Stimulated activated naive CD8-positive, alpha-beta T cell treated with anti-CD3 and anti-CD28 coated beads, Interleukin-15, Interleukin-2, amounts not matched to agents 100 U/mL and 50 U/mL, for 24 hours (primary cell): ENCODE measurements at places on chromosomes 13 and 19.

DNA sequence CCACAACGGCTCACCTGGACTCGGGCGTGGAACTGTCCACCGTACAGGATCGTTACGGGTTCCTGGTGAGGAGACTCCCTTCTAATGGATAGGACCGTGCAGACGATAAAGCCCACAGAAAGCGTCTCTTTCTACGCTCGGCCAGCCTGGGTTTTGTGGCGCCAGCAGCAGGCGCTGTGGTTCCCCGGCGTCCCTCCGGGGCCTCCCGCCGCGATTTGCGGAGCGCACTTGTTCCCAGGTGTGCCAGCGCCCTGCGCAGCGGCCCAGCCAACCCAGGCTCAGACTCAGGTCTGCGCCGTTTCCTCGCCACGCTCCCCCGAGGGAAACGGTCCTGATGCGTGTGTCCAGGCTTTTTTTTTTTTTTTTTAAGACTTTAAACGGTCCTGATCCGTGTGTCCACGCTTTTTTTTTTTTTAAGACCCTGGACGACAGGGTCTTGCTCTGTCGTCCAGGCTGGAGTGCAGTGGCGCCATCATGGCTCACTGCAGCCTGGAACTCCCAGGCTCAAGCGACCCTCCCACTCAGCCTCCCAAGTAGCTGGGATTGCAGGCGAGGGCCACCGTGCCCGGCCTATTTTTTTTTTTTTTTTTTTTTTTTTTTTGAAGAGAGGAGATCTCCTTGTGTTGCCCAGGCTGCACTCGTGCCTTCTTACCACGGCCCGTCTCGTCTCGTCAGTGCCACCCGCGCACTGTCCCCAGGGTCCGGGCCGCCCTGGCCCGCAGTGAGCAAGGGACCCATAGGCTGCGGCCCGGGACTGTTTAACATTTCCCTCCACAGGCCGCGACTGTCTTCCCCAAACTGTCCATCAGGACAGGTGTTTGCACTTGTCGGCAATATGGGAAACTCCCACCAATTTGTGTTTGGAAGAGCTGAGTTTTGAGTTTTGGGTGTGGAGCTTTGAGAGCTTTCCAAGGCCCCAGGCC, 23.8 kb downstream of the GJA3 start:
- DNase-seq: peak; percentile 62

DNA sequence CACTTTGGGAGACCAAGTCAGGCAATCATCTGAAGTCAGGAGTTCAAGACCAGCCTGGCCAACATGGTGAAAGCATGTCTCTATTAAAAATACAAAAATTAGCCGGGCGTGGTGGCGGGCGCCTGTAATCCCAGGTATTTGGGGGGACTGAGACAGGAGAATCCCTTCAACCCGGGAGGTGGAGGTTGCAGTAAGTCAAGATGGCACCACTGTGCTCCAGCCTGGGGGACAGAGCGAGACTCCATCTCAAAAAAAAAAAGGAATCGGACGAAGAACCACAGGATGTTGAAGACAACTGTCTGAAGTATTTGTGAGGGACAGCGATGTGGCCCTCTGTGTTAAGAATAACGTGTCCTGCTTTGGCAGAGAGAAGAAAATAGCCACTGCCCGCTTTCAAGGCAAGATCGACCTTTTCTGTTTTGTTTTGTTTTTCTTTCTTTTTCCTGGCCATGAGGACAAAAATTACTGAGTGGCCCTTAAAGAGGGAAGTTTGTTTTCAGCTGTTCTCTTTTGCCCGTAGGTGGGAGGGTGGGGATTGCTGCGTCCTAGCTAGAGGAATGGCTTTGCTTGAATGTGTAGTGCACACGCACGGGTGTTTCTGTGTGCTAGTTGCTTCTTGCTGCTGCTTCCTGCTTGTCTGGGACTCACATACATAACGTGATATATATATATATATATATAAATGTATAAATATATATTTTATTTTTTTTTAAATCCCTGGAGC, 6.2 kb upstream of the PRKCG start:
- no peak for DNase-seq

DNA sequence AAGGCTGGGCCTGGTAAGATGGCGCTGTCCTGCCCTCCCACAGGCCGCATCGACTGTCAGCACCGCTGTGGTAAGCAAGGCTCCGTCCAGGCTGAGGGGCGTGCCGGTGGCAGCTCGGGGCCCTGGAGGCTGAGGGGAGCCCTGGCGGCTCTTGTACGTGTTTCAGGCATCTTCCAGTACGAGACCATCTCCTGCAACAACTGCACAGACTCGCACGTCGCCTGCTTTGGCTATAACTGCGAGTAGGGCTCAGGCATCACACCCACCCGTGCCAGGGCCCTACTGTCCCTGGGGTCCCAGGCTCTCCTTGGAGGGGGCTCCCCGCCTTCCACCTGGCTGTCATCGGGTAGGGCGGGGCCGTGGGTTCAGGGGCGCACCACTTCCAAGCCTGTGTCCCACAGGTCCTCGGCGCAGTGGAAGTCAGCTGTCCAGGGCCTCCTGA, 1.2 kb downstream of the IZUMO4 start:
- no peak for DNase-seq

DNA sequence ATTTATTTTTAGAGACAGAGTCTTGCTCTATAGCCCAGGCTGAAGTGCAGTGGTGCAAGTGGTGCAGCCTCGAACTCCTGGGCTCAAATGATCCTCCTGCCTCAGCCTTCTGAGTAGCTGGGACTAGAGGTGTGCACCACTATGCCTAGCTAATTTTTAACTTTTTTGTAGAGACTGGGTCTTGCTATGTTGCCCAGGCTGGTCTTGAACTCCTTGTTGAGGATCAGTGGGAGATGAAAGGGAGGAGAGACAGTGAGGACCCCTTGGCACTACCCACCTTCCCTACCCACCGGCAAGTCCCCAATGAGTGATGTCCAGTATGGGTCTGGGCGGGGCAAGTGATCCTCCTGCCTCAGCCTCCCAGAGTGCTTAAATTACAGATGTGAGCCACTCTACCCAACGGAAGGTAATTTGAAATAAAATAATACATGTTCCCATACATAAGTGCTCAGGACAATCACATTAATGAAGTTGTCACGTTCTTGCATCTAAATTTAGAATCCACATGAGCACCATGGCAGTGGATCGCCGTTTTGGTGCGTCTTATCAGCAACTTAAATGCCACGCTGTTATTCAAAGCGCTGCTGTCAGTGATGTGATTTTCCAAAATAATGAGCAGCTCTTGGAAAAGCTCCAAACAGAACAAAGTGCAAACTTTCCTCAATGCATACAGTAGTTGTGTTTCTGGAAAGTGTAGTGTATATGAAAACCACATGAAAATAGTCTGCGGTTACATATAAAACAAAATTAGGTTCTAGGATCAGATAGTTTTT, 5.9 kb upstream of the ARL11 start:
- DNase-seq: no peak

DNA sequence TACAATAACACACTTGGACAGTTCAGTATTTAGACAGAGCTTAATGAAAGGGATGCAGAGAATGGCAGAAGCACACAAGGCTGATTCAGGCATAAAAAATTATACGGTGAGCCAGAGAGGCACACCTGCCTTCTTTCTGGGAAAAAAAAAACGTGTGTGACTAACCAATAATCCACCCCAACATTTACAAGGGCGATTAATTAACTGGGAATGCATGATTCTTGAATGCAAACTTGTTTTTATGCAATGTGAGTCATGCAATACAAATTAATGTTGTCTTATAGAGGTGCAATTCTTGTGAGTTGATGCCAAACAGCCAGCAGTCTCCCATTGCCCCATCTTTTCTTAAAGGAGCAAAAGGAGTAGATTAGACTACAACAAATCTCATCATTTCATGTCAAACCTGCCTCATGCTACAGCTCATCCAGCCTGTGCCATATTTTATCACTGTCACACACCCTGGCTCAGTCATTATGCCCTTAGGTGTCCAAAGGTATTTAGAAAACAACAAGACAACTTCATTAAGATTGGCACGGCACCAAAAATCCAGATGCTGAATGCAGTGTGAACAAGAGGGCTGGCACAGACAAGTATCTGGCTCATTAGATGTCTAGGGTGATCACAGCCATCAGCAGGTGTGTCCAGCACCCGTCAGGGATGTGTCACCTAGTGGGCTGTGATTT, 721.1 kb downstream of the EFNB2 start:
- no peak for DNase-seq

GRCh38 chr13:100473087-100473486, 115.5 kb downstream of the GGACT start:
- no peak for DNase-seq

DNA sequence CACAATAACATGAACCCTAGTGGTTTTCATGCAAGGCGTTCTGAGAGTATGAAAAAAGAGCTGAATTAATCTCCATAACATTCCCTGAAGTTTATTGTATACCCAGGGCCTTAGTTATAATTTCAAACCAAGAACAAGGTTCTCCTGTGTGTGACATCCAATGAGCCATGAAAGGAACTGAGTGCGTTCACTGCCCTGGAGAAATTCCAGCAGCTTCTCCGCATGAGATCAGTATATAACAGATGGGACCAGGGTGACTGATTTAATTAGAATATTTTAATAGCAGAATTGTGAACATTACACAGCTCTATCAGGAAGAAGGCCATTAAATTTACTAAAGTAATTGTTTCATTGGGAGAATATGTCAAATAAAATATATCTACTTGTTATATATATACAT, 1190.5 kb upstream of the SLC10A2 start:
- DNase-seq: no peak

- DNase-seq: no peak
Measured at GRCh38 chr19:43711751-43712355, 4.0 kb upstream of the IRGC start.

- DNase-seq: no peak
Measured at GRCh38 chr13:51902776-51903175, 41.0 kb downstream of the CCDC70 start.

DNA sequence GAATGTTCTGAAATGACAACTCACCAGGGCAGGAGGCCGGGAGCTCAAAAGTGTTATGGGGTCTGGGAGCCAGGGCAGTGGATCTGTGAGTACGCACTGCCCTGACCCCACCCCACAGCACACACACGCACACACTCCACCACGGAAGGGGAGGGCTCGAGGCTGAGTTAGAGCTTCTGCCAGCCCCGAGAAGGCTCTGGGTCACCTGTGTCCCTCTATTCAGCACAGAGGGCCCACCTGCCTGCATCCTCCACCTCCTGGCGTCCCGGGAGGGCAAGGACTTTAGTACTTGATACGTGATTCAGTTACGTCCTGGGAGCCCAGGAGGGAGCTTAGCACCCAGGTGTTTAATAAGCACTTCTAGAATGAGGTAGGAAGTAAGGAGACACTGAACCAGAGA, 190.0 kb upstream of the GPR12 start:
- DNase-seq: no peak

- peak; percentile 78 for DNase-seq
Measured at GRCh38 chr19:55640043-55640576, 692 bp upstream of the ZNF580 start.

DNA sequence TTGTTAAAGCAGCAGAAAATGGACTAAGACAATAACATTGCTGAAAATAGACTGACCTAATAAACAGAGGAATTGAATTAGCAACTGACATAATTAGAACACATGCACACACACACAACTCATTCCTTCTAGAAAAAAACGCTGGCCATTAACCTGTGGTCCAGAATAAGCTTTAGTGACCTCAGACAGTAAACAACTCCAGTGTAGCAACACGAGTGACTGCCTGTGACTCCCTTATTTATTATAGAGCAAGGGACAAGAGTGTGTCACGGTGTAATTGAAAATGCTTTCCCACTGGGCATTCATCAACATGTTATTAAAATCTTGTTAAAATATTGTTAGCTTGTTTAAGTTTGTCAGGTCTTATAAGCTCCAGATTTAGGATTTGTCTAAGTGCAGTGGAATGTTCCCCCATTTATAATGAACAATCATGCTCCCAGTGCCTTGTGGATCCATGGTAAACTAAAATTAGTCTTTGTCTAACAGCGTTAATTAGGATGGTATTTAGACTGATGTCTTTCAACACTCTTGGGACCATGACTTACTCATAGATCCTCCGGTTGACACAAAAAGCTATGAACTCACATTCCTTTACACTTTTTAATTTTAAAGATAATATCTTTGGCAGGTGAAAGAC, 111.7 kb upstream of the IRS2 start:
- DNase-seq: no peak

- no peak for DNase-seq
Measured at GRCh38 chr19:39415111-39416046, 2.9 kb downstream of the PLEKHG2 start.

- no peak for DNase-seq
Measured at GRCh38 chr13:113845055-113845454, 18.8 kb downstream of the GAS6 start.

DNA sequence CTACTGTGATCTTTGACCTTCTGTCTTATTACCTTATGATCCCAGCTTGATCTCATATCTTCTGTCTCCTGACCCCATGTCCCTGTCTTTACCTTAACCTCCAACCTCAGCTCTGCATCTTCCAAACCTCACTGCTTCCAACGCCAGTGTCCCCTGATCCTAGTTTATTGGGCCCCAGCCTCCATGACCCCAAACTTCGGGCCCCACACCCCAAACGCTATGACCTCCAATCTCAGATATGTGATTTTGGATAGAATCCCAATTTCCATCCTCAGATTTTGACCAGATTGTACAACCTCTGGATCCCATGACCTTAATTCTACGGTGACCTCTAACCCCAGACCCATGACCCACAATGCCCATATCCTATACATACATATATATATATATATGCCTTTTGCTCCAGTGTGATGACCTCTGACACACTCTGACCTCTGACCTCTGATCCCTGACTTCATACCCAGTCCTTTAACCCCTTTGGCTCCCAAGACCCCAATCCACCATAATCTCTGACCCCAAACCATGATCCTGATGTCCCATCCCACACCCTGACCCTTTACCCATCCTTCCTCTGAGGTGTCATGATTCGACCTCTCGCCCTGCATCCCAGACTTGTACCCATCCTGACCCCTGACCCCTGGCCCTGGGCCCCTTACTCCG, 3.5 kb downstream of the KLK12 start:
- no peak for DNase-seq

DNA sequence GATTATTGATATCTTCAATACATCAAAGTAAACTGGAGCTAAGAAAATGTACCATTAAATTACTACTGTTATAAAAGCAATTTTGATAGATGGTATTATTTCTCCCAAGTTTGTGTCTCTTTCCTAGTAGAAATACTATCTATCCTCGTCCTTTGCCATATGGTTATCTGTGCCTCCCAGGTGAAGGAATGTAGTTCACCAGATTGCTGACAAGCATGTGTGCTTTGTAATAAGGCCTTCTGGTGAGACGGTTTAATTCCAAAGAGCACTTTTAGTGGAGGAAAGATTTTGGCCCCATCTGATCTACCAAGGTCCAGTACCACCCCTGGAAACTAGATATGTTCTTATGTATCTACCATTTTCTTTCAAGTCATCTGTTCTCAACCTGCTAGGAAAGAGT, 243.6 kb downstream of the DLEU7 start:
- no peak for DNase-seq
